H9 (cell line): ENCODE measurements at places on chromosomes 2 and 18. TPM values are rescaled to one million over a fixed set of nuclear protein-coding genes. Genes with fewer than 3 reads are reported as not detected.

DNA sequence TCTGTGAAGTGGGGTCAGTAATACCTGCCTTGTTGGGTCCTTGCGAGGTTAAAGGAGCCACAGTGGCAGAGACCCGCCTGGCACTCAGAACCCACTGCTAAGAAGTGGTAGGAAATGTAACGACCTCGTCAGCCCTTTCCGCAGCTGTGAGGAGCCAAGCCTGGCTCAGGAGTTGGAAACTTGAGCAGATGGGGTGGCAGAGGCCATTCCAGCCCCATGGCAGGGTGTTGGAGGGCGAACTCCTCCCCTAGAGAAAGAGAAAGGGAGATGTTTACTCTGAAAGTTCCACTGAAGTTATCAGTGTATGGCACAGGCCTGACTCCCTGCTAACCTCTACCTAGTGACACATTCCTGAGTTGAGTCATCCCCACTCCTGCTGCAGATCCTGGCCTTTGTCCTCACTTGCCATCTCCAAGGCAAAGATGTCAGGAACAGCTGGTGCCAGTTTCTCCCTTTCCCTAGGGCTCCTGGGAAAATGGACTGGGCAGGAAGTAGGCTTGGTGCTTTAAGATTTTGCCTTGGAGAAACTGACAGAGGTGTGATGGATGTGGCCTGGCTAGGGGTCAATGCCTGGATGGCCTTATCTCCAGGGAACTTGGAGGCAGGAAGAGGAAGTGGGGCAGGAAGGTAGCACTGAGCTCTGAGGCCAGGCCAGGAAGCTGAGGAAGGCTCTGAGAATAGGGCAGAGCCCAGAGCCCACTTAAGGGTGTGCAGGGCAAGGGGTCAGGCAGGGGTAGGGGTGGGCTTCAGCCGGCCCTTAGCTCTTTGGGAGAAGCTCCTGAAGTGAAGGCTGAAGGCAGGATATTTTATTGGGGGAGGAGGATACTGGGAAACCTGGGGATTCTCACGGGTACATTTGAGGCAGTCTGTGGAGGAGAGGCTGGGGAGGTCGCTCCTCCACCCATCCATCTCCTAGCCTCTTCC is 888 bp downstream of the VAMP5 start:
- H3K4me3 ChIP-seq: no peak overlapping the region
- no peaks in the 10 kb centered on the region; the same call in 1 of the 2 replicates for H3K4me1 ChIP-seq
- DNase-seq: no peak
- no peaks in the 10 kb centered on the region; the same call in 2 of the 3 replicates for H3K36me3 ChIP-seq

KIAA2012 gene
- not detected in 2 replicates for total RNA-seq

DNA sequence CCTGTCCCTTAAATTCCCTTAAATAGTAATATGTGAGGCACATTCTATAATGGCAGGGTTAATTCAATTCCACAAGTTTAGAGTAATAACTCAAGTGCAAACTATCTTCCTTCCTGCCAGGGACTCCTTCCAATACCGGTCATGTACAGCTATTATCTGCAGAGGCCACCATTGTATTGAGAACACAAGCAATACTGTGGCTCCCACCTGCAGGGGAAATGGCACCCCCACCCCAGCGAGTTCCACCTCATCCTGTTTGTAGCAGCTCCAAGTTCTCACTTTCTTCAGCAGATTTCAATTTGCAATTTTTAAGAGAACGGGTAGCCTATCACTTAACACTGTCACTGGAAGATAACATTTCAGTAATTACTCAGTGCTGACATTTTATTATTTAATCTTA is 172.1 kb upstream of the PID1 start:
- DNase-seq: no peak
- no peaks in the 10 kb centered on the region for H3K27me3 ChIP-seq
- H3K36me3 ChIP-seq: no peaks in the 10 kb centered on the region
- H3K27ac ChIP-seq: no peak overlapping the region
- H3K4me3 ChIP-seq: no peak overlapping the region

DNA sequence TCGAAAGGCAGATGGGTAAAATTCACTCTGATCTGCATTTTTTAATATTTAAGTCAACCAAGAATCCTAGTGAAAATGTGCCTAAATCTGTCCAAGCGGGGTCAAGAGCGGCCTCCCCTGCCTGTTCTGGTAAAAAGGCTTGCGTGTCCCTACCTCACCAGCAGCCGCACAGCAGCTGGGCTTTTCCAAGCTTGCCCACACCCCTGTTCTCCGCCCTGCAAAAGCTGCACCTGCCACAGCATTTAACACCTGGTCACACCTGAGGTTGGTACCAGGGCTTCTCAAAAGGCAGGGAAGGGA is 25.8 kb upstream of the TMEM182 start:
- H3K4me3 ChIP-seq: peak overlapping the region; percentile 90
- H3K27me3 ChIP-seq: no peaks in the 10 kb centered on the region
- no peak overlapping the region for H3K27ac ChIP-seq
- peak; percentile 39 for DNase-seq

DNA sequence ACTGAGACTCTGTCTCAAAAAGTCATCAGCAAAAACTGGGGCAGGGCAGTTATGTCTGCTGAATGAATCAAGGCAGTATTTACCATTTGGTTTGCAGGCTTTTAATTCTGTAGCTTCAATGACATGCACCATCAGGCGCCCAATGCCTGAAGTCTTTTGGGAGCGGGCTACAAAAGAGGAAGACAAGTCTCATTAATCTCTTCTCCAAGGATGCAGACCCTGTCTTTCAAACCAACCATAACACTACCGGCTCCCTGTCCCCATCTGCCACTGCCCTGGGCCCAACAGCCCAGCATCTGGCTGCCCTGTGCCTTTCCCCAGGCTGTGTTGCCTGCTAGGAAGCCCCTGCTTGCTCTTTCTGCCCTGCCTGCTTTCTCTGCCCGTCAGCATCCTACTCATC is 30.3 kb downstream of the FAM228A start:
- no peaks in the 10 kb centered on the region for H3K27me3 ChIP-seq
- no peak overlapping the region for H3K4me3 ChIP-seq
- no peak overlapping the region for H3K27ac ChIP-seq
- H3K4me1 ChIP-seq: no peaks in the 10 kb centered on the region
- H3K36me3 ChIP-seq: peaks cover 7% of the 10 kb centered on the region

DNA sequence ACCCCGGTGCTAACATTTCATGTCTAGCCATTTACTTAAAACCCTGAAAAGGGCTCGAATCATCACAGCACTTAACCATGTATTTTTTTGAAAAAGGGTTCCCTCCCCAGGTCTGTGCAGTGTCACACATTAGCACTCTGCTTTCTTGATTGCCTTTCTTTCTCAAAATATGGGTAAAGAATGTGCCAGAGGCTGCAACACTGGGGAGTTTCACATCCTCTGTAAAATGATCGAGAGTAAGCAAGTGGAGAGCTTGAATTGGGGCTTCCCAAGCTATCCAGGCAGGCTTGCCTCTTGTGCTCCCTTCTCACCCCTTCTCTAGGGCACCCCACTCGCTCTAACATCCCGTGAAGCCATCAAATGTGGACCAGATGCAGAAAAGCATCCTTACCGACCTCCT is 177.0 kb upstream of the CCDC68 start:
- DNase-seq: no peak
- H3K36me3 ChIP-seq: no peaks in the 10 kb centered on the region
- no peaks in the 10 kb centered on the region for H3K4me1 ChIP-seq

DNA sequence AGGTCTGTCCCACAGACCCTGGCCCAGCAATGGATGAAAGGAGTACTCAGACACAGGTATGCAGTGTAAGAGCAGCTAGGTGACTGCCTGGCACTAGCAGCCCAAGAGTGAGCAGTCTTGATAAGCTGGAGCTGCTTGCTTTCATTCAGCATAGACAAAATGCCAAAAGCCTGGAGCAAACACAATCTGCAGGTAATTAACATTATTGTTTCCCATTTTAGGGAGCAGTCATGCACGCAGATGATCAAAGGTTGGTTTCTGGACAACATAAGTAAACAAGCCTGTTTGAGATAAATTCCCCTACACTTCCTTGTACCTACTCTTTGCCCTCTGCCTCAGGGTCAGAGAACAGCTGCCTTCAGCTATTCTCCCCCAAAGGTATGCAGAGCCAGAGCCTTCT is 73.7 kb upstream of the MSTN start:
- peaks cover 14% of the 10 kb centered on the region; the same call in 2 of the 3 replicates for H3K36me3 ChIP-seq
- H3K4me3 ChIP-seq: no peak overlapping the region
- no peak overlapping the region for H3K27ac ChIP-seq
- DNase-seq: no peak
- no peaks in the 10 kb centered on the region for H3K27me3 ChIP-seq
- no peaks in the 10 kb centered on the region for H3K4me1 ChIP-seq

DNA sequence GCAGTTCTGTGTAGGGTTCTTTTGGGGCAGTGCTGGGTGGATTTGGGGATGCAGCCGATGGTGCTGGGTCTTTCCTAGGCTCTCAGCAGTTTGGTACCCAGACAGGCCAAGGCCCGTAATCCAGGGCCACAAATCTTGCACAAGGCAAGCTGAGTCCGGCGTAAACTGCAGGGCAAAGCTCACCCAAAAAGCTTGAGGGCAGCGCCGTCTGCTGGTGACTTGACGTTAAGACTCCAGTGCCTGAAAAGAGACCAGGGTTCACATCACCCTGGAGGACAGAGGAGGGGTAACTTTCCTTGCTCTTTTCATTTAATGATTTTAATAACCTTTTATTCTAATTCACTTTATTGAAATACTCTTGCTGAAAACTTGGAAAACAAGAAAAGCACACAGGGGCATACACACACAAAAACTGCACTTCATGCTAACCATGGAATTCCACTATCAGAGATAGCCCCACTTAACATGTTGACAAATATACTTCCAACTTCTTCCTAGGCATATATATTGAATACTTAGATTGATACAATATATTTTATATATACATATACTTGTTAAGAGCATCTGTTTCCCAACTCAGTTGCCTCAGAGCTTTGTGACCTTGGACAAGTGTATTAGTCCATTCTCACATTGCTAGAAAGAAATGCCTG is 38.9 kb downstream of the CNGA3 start:
- peak; percentile 83 for DNase-seq
- H3K36me3 ChIP-seq: no peaks in the 10 kb centered on the region
- H3K27me3 ChIP-seq: no peaks in the 10 kb centered on the region
- H3K4me3 ChIP-seq: no peak overlapping the region
- H3K4me1 ChIP-seq: no peaks in the 10 kb centered on the region

POTEJ gene
- not detected in 2 replicates for total RNA-seq

DNA sequence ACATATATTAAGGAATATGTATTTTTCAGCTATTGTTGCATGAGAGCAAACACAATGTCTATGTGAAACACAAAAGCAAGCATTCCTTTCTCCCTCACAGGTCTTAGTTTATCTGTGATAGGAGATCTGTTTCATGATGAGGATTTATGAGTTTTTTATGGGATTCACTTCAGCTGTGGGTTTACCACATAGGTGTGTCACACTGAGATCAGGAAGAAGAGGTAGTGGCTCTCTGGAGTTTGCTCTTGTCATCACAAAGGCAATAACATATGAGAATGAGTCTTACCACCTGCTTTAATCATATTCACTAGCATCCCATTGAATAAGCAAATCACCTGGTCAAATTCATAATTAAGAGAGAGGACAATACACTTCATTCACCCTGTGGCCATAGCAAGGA is 960.3 kb upstream of the SLC39A10 start:
- no peak overlapping the region for H3K4me3 ChIP-seq
- DNase-seq: no peak
- H3K27ac ChIP-seq: no peak overlapping the region
- H3K4me1 ChIP-seq: no peaks in the 10 kb centered on the region
- H3K27me3 ChIP-seq: no peaks in the 10 kb centered on the region
